Stimulated activated naive CD4-positive, alpha-beta T cell treated with Interleukin-2 at 50 U/mL for 16 hours (primary cell): ENCODE measurements at places on chromosomes 12 and 14.

- no peak for DNase-seq
These were observed 160.3 kb downstream of the RPS29 start for GRCh38 chr14:49425921-49426320.

- no peak for DNase-seq
These were observed 7.0 kb downstream of the POU6F1 start for GRCh38 chr12:51210690-51211395.

DNA sequence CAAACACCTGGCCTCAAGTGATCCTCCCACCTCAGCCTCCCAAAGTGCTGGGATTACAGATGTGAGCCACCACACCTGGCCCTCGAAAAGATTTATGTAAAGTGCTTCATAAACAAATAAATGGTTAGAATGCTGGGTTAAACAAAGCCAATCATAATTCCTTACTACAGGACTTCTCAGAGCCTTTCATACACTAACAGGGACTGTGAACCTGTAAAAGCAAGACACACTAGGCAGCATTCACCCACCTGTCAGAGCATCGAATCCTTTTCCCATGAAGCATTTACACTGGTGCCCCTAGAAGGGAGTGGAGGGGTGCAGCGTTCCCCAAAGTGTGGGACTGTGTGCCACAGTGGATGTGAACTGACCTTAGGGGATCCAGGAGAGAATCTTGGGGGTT lies 29.5 kb downstream of the TRPV4 start:
- no peak for DNase-seq

DNA sequence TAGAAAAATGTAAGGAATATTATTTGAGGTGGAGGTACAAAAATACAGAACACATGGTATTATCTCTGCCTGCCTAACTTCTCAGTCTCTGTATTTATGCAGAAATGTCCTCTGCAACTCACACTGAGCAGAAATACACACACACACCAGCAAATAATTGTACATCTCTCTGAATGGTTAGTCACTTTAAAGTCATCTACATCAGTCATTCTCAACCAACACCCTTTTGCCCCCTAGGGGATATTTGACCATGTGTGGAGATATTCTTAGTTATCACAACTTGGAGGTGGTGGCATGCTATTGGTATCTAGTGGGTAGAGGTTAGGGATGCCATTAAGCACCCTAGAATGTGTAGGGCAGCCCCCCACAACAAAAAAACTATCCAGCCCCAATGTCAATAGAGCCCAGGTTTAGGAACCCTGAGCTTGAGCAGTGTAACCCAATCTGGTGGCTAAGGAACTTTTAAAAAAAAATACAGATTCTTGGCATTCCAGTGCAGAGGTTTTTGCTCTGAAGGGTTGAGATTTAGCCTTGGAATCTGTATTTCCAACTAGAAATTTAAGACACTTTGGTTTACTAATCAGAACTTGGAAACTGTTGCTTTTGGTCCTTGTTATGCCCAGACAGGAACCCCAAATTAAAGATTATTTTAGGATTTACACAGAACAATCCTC lies 183.8 kb downstream of the TBX5 start:
- DNase-seq = no peak

DNA sequence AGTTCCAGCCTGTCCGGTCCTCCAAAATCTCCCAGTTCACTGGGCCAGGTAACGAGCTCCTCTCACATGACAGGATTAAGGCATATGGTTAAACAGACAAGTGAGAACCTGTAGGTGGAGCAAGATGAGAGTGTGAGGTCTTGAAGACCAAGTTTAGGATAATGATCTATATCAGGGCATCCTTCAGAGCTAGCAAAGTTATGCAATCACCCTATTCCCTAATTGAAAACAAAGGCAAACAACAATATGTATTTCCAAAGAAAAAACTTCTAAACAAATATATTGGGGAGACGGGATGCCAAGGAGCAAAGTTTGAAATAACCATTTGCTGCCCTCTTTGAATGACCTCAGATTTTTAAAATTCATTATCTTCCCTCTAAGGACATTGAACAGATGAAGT lies 571.2 kb downstream of the BCL11B start:
- no peak for DNase-seq

DNA sequence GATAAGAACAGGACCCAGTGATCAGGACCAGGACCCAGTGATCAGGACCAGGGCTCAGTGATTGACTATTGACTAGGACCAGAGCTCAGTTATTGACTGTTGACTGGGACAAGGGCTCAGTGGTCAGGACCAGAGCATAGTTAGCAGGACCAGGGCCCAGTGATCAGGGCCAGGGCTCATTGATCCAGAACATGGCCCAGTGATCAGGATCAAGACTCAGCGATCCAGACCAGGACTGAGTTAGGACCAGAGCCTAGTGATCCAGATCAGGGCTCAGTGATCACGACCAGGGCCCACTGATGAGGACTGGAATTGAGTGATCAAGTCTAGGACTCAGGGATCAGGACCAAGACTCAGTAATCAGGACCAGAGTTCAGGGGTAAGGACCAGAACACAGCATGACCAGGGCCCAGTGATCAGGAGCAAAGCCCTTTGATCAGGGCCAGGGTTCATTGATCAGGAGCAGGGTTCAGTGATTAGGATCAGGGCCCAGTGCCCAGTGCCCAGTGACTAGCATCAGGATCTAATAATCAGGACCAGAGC lies 176.0 kb downstream of the TMEM121 start:
- DNase-seq = no peak

GRCh38 chr12:114499338-114499737 lies 93.4 kb upstream of the TBX5 start:
- no peak for DNase-seq
